ENCODE measurements at places on chromosomes 5 and 9. TPM values are rescaled to one million over a fixed set of nuclear protein-coding genes. Genes with fewer than 3 reads are reported as not detected.

The SPOCK1 gene
- total RNA-seq = 28.6 TPM

The KLHL9 gene
- total RNA-seq = 12.0 TPM

The LOX gene
- total RNA-seq = 4.4 TPM

The VCAN gene
- 25.2 TPM for total RNA-seq

The LRRC19 gene
- not detected for total RNA-seq

The PLCXD3 gene
- total RNA-seq = 73.1 TPM

The FOXD4L4 gene
- not detected for total RNA-seq

The PELO gene
- total RNA-seq = 19.7 TPM
